ENCODE measurements at places on chromosomes 6 and 20.

- DNase-seq = no peak
Observed at GRCh38 chr6:142165227-142165626, 18.2 kb downstream of the VTA1 start.

GRCh38 chr6:31399589-31400466, 3.6 kb upstream of the MICA start:
- DNase-seq = peak; percentile 82

DNA sequence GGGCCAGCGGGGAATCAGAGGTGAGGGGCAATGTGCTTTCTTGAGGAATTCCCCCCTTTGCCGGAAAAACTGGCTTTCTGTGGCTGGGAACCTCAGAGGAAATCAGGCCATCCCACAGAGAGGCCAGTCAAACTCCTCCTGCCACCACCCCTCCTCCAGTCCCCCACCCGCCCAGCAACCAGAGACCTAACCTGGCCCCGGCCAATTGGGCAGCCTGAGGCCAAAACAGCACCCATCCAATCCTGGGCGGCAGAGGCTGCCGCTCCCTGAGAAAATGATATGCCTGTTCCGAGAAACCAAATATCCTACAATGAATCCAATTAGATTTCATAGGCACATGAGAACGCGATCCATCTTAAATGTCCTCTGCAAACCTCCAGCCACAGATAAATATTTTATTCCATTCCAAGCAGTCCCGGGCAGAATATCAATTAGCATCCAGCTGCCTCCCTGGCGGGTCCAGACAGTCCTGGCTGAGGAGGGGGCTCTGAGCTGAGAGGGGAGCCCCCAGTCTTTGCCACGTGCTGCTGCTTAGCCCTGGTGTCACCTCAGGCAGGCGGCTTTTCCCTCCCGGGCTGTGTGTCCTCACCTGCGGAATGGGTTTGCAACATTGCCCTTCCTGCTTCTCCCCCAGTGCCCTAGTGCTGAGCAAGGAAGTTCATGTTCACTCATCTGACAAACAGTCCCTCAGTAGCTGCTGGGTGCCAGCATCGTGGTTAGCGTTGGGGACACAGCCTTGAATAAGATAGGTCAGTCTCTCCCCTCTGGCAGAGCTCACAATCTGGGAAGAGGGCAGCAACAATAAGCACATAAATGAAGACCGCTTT, 95.0 kb downstream of the DLGAP4 start:
- DNase-seq = no peak

DNA sequence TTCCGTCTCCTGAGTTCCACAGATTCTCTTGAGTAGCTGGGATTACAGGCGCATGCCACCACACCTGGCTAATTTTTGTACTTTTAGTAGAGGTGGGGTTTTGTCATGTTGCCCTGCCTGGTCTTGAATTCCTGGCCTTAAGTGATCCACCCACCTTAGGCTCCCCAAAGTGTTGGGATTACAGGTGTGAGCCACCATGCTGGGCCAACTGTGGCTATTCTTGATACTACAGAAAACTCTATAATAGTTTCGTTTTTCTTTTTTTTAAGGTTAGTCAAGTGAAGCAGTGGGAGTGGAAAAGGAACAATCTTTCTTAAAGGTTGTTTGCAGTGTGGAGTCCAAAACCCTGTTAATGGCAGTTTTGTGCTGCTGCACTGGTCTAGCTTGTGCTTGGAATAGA, 84.7 kb downstream of the POPDC3 start:
- no peak for DNase-seq

DNA sequence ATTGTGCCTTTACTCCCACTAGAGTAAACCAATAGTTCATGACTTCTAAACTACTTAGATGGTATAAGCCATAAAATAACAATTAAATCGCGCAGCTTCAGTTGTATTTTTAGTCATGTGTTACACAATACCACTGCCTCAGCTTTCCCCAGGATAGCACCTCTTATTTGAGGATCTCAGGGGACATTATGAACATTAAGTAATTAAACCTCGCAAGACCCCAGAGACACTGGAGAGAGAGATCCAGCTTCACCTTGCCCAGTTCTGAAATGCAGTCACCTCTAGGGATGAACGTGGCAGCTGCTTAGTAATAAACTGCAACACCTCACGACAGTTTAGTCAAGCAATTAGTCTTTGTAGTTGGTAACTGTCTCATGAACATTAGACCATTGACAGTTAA, 87.1 kb downstream of the CFAP61 start:
- no peak for DNase-seq

DNA sequence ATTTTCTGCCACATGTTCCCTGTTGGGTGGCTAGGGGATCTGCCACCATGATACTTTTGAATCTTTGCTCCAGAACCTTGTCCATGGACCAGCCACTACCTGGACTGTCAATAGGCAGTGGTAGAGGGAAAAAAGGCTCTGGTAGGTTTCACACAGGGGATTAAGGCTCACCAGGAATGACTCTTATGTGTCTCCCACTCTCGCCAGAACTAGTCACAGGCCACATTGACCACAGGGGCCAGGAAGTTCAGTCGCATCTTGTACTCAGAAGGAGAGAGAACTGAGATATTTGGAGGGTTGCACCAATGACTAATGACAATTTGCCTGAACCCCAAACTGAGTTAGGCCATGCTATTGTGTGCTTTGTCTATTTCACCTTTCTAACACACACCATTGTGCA, 23.6 kb upstream of the APCDD1L start:
- peak; percentile 39 for DNase-seq

DNA sequence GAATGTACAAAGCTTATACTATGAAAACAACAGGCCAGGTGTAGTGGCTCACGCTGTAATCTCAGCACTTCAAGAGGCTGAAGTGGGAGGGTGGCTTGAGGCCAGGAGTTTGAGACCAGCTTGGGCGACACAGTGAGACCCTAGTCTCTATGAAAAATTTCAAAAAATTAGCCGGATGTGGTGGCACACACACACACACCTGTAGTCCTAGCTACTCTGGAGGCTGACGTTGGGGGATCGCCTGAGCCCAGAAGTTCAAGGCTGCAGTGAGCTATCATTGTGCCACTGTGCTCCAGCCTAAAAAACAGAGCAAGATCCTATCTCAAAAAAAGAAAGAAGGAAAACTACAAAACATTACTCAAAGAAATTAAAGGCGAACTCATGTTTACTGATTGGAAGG, 7.3 kb upstream of the ASF1A start:
- no peak for DNase-seq

- no peak for DNase-seq
Observed at GRCh38 chr20:62910217-62910766, 16.0 kb downstream of the DIDO1 start.

Measured in astrocyte of the spinal cord (primary cell).